Urothelium cell line (cell line): ENCODE measurements at places on chromosomes 3 and 15.

DNA sequence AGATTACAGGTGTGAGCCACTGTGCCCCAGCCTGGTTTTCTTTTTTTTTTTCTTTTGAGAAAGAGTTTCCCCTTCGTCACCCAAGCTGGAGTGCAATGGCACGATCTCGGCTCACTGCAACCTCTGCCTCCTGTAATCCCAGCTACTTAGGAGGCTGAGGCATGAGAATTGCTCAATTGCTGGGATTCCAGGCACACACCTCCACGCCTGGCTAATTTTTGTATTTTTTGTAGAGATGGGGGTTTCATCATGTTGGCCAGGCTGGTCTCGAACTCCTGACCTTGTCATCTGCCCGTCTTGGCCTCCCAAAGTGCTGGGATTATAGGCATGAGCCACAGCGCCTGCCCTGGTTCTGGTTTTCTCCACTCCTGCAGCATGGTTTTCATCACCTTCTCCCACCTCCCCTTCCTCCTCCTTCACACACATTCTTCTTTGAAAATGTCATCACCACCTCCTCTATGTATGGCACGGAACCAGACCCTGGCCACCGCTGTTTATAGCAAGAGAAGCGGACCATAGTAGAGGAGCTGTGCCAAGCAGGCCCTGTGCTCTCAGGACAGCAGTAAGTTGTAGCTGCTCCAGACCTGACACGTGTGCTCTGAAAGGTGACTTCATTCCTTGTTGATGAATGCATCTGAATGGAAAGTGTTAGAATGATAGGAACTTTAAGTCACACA, 14.6 kb upstream of the AHSG start:
- DNase-seq: peak; percentile 77

GRCh38 chr3:48305396-48305795, 28.1 kb downstream of the SPINK8 start:
- DNase-seq: no peak

DNA sequence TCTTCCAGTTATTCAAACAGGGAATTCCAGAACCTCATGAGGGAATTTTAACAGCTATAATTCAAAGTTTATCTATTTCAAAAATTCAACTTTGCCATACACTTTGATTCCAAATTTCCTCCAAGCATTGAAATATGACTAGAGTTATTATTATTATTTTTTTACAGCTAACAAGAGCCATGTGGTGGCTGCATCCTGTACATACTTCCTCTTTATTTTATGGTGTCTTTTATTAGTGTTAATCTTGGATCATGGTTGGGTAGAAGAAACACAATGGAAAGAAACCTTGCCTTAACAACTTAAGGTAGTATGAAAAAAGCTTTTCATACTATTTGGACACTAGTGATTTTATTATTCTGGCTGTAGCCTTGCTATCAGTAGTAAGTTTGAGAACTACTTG, 52.7 kb downstream of the TFG start:
- no peak for DNase-seq

- no peak for DNase-seq
Observed at GRCh38 chr3:146496251-146496650, 26.9 kb upstream of the PLSCR2 start.

DNA sequence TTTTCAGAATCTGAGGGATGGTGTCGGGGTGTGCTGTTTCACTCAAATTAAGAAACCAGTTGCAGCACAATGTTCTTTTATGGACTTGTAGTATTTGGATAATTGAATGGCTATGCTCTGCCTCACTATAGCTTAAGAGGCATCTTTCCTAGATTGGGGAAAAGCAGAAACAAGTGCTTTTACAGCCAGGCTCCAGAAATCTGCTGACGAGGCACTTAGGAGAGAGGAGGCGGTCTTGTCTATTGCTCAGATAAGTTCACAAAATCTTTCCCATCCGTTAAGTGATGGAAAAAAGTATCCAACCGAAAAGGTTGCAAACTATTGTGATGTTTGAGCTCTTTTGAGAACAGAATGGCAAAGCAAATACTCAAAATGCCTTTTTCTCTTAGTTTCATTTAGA, 336.1 kb upstream of the RARB start:
- no peak for DNase-seq

DNA sequence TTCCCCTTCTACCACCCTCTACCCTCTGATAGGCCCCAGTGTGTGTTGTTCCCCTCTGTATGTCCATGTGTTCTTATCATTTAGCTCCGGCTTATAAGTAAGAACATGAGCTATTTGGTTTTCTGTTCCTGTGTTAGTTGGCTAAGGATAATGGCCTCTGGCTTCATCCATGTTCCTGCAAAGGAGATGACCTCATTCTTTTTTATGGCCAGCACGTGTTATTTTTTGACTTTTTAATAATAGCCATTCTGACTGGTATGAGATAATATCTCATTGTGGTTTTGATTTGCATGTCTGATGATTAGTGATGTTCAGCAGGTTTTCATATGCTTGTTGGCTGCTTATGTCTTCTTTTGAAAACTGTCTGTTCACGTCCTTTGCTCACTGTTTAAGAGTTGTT, 63.1 kb upstream of the NPHP3 start:
- no peak for DNase-seq

DNA sequence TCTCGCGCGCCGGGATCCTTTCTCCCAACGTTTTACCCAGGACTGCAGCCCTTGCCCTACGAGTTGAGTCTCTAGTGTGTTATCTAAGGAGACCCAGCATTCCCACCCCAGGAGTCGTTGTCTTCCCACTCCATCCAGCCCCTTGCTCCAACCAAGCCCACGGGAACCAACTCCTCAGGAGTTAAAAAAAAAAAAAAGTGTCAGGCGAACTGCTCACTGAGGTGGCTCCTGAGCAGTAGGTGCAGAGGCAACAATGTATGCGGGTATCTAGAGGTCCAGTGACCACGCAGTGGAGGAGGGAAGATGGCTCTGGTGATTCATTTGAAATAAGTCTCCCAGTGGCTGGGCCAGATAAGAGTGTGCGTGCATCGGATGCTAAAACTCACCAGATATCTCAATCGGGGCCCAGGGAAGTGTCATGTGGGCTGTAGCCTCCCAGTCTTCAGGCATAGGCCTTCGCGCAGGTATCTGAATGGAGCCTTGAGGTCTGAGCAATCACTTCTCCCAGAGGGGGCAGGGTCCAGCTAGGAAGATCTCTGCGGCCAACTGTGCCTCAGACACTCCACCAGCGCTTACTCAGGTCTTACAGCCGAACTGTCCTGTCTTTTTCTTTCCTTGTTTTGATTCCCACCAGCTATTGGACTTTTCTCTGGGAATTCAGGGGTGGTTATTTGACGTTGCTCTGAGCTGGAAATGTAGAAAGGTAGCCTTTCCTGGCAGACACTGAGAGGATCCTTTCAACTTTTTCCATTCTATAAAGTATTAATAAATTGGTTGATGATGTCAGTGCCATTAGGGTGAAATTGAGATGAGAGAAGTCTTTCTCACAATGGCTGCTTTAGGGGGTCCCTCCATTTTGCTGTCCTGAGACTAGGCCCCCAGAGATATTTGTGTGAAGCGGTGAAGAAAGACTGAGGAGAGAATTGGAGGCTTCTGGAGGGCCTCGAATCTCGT, 21.0 kb downstream of the ZIC4 start:
- no peak for DNase-seq

DNA sequence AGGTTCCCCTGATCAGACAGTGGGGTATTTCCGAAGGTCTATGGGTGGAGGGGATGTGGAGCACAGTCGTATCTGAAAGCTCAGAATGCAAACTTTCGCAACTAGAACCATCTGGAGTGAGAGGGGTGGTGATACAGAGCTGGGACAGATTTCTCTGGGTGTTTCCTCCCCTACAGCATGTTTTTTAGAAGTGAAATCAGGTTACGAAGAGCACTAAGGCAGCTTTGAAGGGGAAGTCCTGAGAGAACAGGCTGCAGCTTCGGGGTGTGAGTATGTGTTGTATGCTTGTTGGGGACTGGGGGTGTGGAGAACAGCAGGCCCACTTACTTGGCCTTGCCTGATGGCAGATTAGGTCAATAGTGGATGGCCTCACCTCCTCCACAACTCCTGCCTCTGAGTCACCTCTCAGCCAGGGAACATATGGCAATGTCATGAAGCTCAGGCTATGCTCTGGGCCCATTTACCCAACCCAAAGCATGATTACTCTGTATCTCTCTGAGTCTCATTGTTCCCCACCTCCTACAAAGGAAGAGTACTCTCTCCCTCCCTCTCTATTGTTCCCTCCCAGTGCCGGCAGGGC, 107.2 kb upstream of the RASGRP1 start:
- DNase-seq: no peak

DNA sequence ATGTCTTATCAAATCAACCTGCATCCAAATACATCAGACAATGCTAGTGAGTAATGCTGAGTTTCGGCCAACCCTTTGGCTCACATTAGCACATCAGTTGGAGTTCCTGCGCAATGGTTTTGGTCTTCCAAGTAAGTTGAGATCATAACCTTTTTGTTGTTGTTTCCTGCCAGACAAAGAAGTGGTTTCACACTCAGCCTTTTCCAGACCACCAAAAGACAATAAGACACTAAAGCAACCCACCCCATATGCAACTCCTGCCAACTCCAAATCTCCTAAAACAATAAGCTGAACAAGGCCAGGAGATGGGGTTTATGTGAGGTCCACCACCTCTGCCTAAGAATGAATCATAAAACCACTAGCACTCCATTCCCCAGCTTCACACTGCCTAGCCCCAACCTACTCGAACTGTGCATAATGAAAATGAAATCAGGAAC, 177.0 kb downstream of the ERC2 start:
- DNase-seq: peak; percentile 50

DNA sequence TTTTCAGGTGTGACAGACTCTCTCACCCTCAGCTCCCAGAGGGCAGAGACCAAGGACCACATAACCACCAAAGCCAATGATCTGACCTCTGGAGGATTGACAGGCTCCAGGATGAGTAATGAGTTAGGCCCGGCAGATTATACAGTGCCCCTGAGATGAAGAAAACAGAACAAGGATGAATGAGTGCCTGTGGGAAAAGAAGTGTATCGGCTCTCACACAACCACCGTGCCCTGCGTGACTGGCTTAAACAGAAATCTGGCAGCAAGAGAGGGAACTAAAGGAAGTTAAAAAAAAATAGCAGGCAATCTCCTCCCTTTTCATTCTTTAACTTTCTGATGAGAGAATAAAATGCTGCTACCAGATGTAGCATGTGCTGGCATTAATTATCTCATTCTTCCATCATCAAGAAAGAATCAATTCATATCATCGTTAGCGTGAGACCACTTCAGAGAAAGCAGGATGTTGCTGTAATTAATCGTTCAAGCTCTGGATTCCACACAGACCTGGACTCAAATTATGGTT, 227.5 kb upstream of the COL8A1 start:
- no peak for DNase-seq

DNA sequence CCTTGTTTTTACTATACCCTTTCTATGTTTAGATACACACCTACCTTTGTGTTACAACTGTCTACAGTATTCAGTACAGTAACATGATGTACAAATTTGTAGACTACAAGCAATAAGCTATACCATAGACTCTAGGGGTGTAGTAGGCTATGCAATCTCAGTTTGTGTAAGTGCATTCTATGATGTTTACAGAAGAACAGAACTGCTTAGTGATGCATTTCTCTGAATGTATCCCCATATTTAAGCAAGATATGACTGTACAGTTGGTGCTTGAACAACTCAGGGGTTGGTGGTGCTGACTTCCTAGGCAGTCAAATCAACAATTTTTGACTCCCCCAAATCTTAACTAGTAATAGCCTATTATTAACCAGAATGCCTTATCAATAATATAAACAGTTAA, 467.1 kb upstream of the TGFBR2 start:
- DNase-seq: no peak

GRCh38 chr3:188315553-188315952, 161.6 kb downstream of the LPP start:
- DNase-seq: no peak

DNA sequence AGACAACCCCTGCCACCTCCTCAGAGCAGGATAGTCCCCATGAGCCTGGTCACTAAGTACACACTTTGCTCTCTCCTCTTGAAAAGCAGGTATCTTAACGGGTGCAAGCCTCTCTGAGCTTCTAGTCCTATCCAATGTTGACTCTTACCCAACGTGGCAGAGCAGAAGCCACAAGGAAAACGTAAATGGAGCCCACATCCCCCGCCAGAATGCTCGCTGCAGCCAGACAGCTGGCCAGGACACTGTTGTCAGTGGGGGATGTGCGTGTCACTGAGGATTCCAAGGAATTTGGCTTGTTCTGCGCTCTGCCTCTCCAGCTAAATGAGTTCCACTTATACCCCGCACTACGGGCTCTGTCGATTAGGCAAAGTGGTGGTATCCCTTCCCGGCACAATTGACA, 67.8 kb upstream of the IGF1R start:
- DNase-seq: no peak

- DNase-seq: no peak
Observed at GRCh38 chr3:12997387-12997786, 75.8 kb downstream of the IQSEC1 start.

- no peak for DNase-seq
Observed at GRCh38 chr3:57646723-57647122, 46.2 kb downstream of the DENND6A start.

GRCh38 chr15:77115179-77115578, 44.3 kb upstream of the TSPAN3 start:
- DNase-seq: no peak

DNA sequence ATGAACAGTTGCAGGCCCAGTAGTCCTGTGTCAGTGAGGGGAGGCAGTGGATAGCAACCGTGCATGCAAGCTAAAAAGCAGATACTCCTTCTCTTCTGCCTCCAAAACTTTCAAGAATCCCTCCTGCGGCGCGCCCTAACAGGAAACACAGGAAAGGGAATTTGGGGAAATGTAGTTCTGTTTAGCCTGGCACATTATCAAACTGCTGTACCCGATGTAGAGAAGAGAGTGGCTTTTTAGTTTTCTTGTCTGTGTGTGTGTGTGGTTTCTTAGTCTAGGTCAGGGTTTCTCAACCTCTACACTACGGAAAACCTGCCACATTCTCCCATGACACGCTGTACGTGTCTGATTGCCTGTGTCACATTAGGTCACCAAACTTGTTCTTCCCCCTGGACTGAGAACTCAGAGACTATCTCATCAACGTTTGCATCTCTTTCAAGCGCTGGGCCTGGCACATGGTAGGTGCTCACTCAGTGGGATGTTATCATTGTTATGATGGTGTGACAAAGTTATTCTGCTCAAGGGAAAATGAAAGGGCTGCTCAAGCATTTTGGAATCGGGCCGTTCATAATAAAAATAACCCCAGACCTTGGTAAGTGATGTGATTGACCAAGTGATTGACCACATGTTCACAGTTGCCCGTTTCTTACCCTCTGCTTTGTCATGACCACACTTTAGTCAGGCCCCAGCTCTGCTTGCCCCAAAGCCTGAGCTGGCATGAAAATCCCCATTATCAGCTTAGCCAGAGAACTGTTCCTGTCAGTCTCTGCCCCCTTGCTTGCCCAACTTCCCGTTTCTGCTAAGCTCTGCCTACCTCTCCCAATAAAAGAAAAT, 33.2 kb downstream of the TM4SF4 start:
- DNase-seq: no peak

GRCh38 chr3:12198301-12198700, 39.6 kb upstream of the TIMP4 start:
- no peak for DNase-seq

- DNase-seq: no peak
Observed at GRCh38 chr3:197038679-197039462, 9.3 kb upstream of the MELTF start.

- DNase-seq: no peak
Observed at GRCh38 chr15:55619783-55620182, 31.6 kb upstream of the PYGO1 start.
